ENCODE measurements at places on chromosomes 3 and 15. TPM values are rescaled to one million over a fixed set of nuclear protein-coding genes. Genes with fewer than 3 reads are reported as not detected.
A peak's percentile ranks its signal among the peaks of the same experiment; 100 is the strongest.

The ATP2B2 gene
- total RNA-seq, result not detected

The OR5K2 gene
- total RNA-seq, result not detected

The CMTM6 gene
- total RNA-seq, result 23.2 TPM

The ACOX2 gene
- total RNA-seq, result 161 TPM

The TOPBP1 gene
- total RNA-seq, result 47.5 TPM

DNA sequence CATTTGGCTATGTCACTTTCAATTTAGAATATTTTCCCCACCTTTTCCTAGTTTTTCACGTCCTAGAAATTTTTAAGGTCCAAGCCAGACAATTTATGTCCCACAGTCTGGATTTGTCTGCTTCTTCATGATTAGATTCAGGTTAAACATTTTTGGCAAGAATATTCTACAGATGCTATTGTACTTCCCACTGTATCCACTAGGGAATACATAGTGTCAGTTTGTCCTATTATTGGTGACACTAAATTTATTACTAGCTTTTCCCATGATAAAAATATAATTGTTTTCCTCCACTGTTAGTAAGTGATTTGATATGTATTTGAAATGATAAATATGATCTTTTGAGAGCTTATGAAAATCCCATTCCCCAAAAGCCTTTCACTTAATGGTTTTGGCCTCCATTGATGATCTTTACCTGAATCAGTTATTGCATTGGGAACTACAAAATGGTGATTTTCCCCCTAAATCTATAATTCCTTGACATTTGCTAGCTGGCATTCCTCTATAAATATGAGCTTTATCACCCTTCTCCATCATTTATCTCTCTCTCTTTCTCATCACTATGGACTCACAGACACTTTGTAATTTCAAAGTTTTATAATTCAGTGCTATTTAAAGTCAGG, 8.3 kb downstream of the ARL14 start:
- no peak overlapping the region for H3K27ac ChIP-seq
- H3K36me3 ChIP-seq, result no peaks in the 10 kb centered on the region
- H3K4me1 ChIP-seq, result no peaks in the 10 kb centered on the region
- H3K27me3 ChIP-seq, result no peaks in the 10 kb centered on the region
- DNase-seq, result no peak

GRCh38 chr15:65631503-65631902, 9.8 kb downstream of the SLC24A1 start:
- H3K27ac ChIP-seq, result no peak overlapping the region
- no peaks in the 10 kb centered on the region for H3K36me3 ChIP-seq
- no peaks in the 10 kb centered on the region for H3K27me3 ChIP-seq

DNA sequence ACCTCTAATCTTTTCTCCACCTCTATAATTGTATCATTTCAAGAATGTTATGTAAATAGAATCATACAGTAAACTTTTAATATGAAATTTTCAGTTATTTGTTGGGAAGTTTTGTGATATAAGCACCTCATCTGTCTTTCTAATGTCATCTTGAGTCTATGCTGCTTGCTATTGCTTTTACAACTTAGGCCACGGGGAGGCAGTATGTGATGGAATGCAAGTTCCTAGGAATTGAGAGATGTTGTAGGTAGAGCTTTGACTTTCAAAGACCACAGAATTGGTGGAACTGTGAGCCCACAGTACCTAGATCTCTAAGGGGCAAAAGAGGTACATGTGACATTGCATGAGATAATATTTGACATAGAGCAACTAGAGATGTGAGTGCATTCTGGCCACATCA, 328.3 kb downstream of the MFSD1 start:
- H3K27me3 ChIP-seq, result no peaks in the 10 kb centered on the region
- no peak overlapping the region for H3K27ac ChIP-seq
- H3K36me3 ChIP-seq, result no peaks in the 10 kb centered on the region
- H3K4me3 ChIP-seq, result no peak overlapping the region

- no peak overlapping the region for H3K27ac ChIP-seq
- H3K27me3 ChIP-seq, result no peaks in the 10 kb centered on the region
- H3K36me3 ChIP-seq, result no peaks in the 10 kb centered on the region
- no peaks in the 10 kb centered on the region for H3K4me1 ChIP-seq
Observed at GRCh38 chr3:43215663-43216275, 70.6 kb upstream of the SNRK start.

- no peaks in the 10 kb centered on the region for H3K27me3 ChIP-seq
- H3K4me1 ChIP-seq, result peaks cover 4% of the 10 kb centered on the region
- peak overlapping the region; percentile 52 for H3K4me3 ChIP-seq
- H3K36me3 ChIP-seq, result no peaks in the 10 kb centered on the region
Observed at GRCh38 chr15:57376696-57377477, 582 bp downstream of the CGNL1 start.

GRCh38 chr15:74613953-74614743, 1.5 kb upstream of the CLK3 start:
- H3K4me1 ChIP-seq, result peaks cover 8% of the 10 kb centered on the region
- H3K4me3 ChIP-seq, result peak overlapping the region; percentile 71
- H3K27me3 ChIP-seq, result no peaks in the 10 kb centered on the region
- peak overlapping the region; percentile 98 for H3K27ac ChIP-seq
- no peaks in the 10 kb centered on the region for H3K36me3 ChIP-seq
- no peak for DNase-seq

DNA sequence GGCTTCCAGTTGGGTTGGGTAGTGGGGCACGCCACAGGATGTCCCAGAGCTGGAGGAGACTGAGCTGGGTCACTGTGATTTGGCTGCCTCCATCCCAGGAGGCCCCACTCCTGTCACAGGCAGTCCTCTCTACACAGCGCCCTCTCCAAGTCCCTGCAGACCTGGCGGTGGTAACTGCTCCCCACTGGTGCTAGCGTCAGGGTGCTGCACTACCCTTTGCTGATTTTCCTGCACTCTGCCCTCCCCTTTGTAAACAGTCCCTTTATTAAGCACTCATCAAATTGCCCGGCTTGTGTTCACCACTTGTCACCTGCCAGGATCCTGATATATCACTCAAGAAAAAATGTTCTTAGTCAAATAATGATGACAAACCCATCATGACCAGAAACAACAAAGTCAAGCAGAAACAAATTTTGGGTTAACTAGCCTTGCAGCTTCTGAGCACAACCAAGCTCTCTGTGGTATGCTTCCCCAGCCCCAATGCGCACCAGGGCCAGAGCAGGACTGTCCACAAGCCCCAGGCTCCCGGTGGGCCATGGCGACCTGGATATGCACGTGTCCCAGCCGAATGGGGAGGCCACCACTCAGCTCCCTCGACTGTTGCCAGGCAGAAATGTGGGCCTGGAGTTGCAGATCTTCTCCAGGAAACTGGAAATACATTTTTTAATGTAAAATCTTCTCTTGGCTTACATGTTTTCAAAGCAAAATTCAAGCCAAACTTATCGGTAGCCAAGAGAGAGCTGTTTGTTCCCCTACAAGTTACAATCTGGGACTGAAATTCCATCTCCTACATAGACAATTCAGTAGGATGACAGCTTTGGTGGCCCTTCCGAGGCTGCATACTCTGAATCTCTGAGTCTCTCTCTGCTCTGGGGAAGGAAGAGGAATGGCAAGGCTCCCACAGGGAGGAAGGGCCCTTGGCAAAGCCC, 24.5 kb downstream of the MEGF11 start:
- H3K4me3 ChIP-seq, result no peak overlapping the region
- no peak for DNase-seq
- H3K4me1 ChIP-seq, result no peaks in the 10 kb centered on the region
- no peaks in the 10 kb centered on the region for H3K36me3 ChIP-seq

DNA sequence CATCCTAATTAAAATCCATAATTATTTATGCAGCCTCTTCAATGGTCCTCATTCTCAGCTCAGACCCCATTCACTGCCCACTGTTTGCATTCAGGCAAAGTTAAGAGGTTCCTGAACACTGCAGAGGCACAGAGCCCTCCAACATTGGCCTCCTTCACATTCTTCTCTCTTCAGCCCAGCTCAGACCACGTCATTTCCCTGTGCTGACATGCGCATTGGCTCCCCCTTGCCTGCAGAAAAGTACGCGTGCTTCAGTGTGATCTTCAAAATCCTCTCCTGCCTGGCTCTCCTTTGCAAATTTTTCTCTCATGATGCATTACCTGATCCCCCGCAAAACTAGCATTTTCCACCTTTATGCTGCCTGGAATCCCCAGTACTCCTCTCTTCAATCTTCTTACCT, 552.3 kb downstream of the NTRK3 start:
- no peaks in the 10 kb centered on the region for H3K27me3 ChIP-seq
- no peak overlapping the region for H3K27ac ChIP-seq
- DNase-seq, result no peak
- H3K4me1 ChIP-seq, result no peaks in the 10 kb centered on the region
- H3K4me3 ChIP-seq, result no peak overlapping the region

GRCh38 chr3:114640126-114640525, 346.3 kb downstream of the TIGIT start:
- H3K4me3 ChIP-seq, result no peak overlapping the region
- DNase-seq, result no peak
- no peak overlapping the region for H3K27ac ChIP-seq
- no peaks in the 10 kb centered on the region for H3K36me3 ChIP-seq

GRCh38 chr15:60518511-60518910, 39.6 kb upstream of the ICE2 start:
- H3K4me3 ChIP-seq, result no peak overlapping the region
- no peak overlapping the region for H3K27ac ChIP-seq
- no peaks in the 10 kb centered on the region for H3K36me3 ChIP-seq
- no peak for DNase-seq
- no peaks in the 10 kb centered on the region for H3K4me1 ChIP-seq

DNA sequence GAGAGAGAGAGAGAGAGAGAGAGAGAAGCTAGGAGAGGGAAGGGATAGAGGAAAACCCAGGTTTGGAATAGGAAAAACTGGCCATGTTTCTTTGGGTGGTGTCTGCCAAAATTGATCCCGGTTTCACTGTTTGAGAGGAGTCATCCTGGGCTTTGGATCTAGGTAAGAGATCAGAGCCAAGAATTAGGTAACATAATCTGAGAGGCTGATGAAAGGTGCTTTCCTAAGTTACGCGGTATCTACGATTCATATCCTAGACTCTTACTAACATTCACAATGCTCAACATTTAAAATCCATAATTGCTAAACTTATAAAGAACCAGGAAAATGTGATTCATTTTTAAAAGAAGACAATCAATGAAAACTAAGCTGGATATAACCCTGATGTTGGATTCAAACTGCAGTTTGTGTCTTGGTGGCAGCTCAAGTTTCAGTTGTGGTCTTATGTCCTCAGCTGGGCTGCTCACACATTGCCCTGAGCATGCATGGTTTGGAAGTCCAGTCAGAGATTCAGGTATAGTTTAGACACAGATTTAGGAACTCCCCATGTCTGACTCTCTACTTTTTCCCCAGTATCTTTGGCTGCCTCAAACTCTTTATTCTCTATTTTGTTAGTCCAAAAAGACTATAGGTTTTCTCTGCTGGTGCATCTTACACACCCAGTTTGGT, 42.5 kb upstream of the FMN1 start:
- H3K36me3 ChIP-seq, result no peaks in the 10 kb centered on the region
- H3K4me3 ChIP-seq, result no peak overlapping the region
- H3K27ac ChIP-seq, result no peak overlapping the region
- DNase-seq, result no peak
- H3K27me3 ChIP-seq, result no peaks in the 10 kb centered on the region

DNA sequence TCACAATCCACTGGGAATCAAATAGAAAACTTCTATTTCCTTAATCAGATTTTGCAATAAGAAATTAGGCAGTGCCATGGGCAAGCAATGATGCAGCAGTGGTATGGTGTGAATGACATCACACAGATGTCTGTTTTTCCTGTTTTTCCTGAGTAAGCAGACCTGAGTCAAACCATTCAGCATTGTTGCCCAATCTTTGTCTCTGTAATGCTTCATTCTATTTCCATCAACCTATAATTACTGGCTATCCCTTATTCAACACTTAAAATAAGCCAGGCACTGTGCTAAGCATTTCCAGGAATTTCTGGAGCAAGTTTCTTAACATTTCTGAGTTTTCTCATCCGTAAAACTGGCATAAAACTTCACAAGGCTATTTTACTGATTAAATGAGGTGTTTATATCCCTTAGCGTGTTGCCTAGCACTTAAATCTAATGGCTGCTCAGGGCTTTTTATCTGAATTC, 11.3 kb upstream of the OXSR1 start:
- H3K27ac ChIP-seq, result no peak overlapping the region
- H3K4me1 ChIP-seq, result no peaks in the 10 kb centered on the region
- H3K36me3 ChIP-seq, result no peaks in the 10 kb centered on the region
- no peak for DNase-seq
- H3K4me3 ChIP-seq, result no peak overlapping the region

- H3K27me3 ChIP-seq, result no peaks in the 10 kb centered on the region
- H3K36me3 ChIP-seq, result no peaks in the 10 kb centered on the region
- DNase-seq, result no peak
- no peaks in the 10 kb centered on the region for H3K4me1 ChIP-seq
- H3K27ac ChIP-seq, result no peak overlapping the region
Observed at GRCh38 chr3:169082076-169082475, 581.4 kb downstream of the MECOM start.

DNA sequence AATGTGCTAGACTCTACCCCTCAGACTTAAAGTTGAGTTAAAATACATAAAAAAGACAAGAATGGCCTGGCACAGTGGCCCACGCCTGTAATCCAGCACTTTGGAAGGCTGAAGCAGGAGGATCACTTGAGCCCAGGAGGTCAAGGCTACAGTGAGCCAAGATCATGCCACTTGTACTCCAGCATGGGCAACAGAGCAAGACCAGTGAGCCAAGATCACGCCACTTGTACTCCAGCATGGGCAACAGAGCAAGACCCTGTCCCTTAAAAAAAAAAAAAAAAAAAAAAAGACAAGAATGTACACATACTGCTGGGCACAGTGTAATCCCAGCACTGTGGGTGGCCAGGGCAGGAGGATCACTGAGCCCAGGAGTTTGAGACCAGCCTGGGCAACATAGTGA, 17.4 kb downstream of the DIS3L start:
- no peaks in the 10 kb centered on the region for H3K4me1 ChIP-seq
- H3K27ac ChIP-seq, result no peak overlapping the region
- DNase-seq, result no peak
- no peaks in the 10 kb centered on the region for H3K27me3 ChIP-seq

All from Peyer's patch (tissue), 4 donors.